ENCODE measurements at places on chromosomes 6 and 20.

DNA sequence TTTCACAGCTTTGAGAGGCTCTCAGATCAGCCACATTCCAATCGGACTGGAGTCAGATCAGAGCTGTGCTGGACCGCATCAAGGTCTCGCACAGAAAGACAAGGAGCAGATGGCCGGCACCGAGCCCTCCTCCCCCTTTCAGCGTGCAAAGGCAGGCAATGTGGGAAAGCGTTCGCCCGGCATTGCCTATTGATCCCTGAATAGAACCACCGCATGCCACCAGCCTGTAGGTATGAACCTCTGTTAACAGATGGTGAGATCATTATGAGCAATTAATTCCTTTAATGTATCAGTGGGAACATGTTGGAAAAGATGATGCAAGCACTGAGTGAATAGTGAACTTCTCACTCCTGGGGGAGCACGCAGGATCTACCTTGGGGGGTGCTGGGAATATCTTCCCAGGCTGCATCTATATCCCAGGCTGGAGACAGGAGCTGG, 117.5 kb upstream of the ID4 start:
- no peak for DNase-seq

GRCh38 chr20:54069501-54069971, 858 bp downstream of the BCAS1 start:
- no peak for DNase-seq

DNA sequence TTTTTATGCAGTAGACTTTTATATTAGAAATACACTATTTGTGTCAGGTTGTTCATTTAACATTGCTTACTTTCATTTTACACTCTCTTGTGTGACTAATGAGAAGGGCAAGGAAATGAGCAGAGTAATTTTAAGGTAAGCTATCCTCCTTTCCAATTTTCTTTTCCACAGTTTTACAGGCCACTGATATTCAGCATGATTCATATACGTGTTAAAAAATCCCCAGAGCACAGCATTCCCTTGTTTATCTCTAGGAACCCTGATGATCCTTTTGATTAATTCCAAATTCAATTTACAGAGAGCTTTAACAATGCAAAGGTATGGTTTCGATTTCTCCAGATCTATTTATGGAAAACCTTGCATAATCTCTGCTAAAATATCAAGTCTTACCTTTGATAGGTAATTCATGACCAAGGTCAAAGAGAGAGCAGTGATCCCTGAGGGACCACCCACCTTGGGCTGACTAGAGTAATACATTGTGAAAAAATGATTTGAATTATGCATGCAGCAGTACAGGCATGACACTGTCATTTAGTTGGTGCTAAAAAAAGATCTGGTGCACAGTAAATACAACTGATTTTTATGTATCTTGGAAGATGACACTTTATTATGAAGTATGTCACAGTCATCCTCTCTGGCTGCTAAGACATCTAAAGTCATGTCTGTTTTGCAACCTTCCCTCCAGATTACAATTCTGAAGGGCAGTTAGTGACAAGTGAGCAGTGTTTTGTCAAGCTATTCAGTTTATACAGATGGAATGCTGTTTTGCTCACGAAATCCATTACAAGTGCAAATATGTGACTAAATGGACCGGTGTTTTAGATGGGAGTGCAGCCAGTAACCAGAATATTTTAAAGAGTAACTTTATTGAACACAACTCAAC, 736.6 kb downstream of the EPHA7 start:
- DNase-seq: no peak

- DNase-seq: no peak
Observed at GRCh38 chr6:148221196-148221979, 121.2 kb upstream of the SASH1 start.
